Sigmoid colon (tissue), 7 donors: ENCODE measurements at places on chromosomes 5 and 9. TPM values are rescaled to one million over a fixed set of nuclear protein-coding genes. Genes with fewer than 3 reads are reported as not detected.
A peak's percentile ranks its signal among the peaks of the same experiment; 100 is the strongest.

GRCh38 chr5:149323210-149323609 lies 22.1 kb upstream of the GRPEL2 start:
- no peaks in the 10 kb centered on the region for H3K27me3 ChIP-seq
- no peak for DNase-seq
- H3K4me1 ChIP-seq = peaks cover 10% of the 10 kb centered on the region
- H3K36me3 ChIP-seq = no peaks in the 10 kb centered on the region
- no peak overlapping the region for H3K4me3 ChIP-seq

GRCh38 chr5:72035831-72036230 lies 71.4 kb upstream of the MAP1B start:
- no peak overlapping the region for H3K4me3 ChIP-seq
- no peak overlapping the region for H3K27ac ChIP-seq
- no peaks in the 10 kb centered on the region for H3K27me3 ChIP-seq
- H3K36me3 ChIP-seq = no peaks in the 10 kb centered on the region
- no peaks in the 10 kb centered on the region for H3K4me1 ChIP-seq

GRCh38 chr9:78939311-78940065 lies 632.3 kb upstream of the TLE4 start:
- H3K27me3 ChIP-seq = no peaks in the 10 kb centered on the region
- no peak for DNase-seq

- no peaks in the 10 kb centered on the region for H3K4me1 ChIP-seq
- H3K36me3 ChIP-seq = no peaks in the 10 kb centered on the region
- H3K27ac ChIP-seq = peak overlapping the region; percentile 91
- DNase-seq = peak; percentile 64
- peak overlapping the region; percentile 70 for H3K4me3 ChIP-seq
- H3K27me3 ChIP-seq = no peaks in the 10 kb centered on the region
These were observed 118.4 kb upstream of the PRSS3 start for GRCh38 chr9:33676746-33677505.

- no peaks in the 10 kb centered on the region for H3K27me3 ChIP-seq
- H3K4me1 ChIP-seq = peaks cover 40% of the 10 kb centered on the region
- H3K4me3 ChIP-seq = peak overlapping the region; percentile 99
- H3K36me3 ChIP-seq = peaks cover 4% of the 10 kb centered on the region
- peak overlapping the region; percentile 90 for H3K27ac ChIP-seq
These were observed 599 bp downstream of the RAD1 start for GRCh38 chr5:34914671-34915138.

SUB1 gene
- total RNA-seq = 165 TPM
